HS-27A (cell line): ENCODE measurements at places on chromosomes 4 and X.

GRCh38 chr4:159077702-159078495, 25.0 kb upstream of the RAPGEF2 start:
- no peak for DNase-seq

DNA sequence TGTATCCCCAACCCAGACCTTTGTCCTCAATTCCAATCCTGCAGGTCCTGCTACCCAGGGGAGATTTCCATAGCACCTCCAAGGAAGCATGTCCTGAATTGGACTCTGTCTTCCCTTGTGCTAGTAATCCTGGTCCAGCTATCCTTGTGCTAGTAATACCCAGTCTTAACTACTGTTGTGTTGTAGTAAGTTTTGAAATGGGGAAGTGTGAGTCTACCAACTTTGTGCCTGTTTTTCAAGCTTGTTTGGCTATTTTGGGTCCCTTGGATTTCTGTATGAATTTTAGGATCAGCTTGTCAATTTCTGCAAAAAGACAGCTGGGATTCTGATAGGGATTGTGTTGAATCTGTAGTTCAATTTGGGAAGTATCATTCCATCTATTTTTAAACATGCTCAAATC, 51.4 kb downstream of the CD99L2 start:
- no peak for DNase-seq

DNA sequence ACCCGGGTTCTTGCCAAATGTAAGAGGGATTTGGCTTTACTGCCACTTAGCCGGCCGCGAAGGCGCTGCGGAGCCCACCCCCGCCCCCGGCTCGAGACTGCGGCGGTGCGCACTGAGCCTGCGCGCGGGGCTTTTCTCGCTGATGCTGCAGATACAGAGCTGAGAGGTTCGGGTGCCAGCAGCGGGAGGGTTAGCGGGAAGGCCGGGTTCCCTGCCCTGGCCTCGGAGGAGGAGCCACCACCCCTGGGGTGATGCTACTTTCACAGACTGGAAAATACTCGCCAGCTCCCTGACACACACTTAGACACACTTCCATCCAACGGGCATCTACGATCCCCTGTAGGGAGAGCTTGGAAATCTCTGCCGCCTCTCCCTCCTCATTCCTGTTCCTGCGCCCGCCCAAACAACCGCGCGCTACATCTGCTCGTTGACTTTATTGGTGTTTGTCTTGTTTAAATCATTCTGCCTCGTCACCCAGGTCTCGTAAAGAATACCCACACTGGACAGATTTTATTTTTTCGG, 2.1 kb upstream of the PCDH7 start:
- no peak for DNase-seq

DNA sequence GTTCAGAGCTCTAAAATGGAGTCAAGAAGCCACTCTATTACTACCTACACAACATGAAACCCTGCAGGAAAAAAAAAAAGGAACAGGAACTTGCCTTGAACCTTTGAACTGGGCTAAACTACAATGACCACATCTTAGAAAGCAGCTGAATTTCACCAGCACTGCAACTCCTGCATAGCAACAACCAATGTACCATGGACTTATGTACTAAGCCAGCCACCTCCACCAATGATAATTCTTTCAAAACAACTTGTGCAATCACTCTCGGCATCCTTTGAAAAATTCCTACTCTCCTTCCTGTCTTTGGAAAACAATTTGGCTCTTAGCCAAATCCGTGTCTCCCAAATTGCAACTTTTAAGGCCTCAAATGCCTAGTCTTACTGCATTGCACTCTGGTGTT, 26.8 kb upstream of the FMR1 start:
- no peak for DNase-seq
